ENCODE measurements at places on chromosomes 11 and 22.

DNA sequence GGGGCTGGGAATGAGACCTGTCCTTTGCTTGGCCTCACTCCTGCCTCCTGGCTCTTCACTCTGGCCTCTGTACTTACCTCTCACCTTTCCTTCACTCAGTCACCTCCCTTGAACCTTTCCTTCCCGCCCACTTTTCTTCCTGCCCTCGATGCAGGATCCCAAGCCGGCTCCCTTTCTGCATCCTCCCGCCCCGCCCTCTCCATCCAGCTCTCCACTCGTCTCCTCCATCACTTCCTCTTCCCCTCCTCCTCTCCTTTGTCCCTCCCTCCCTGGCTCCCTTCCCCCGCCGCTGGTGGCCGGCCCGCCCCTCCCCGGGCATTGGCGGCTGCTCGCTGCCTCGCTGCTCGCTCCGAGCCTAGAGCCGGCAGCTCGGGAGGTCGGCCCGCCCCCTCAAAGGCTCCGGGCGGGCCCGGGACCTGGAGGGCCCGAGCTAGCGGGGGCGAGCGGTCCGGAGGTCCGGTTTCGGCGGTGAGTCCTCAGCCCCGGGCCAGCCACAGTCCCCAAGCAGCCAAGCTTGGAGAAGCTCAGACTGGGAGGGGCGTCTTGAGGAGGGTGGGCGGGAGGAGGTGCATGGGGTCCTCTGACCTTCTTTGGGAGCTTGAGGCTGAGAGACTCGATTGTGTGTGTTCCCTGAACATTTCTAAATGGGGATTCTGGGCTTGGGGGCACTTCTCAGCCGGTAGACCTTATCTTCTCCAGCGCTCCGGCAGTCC lies 13.8 kb downstream of the PHLDB1 start:
- no peak for DNase-seq

GRCh38 chr22:44369293-44369661 lies 56.5 kb upstream of the SHISAL1 start:
- DNase-seq: no peak

DNA sequence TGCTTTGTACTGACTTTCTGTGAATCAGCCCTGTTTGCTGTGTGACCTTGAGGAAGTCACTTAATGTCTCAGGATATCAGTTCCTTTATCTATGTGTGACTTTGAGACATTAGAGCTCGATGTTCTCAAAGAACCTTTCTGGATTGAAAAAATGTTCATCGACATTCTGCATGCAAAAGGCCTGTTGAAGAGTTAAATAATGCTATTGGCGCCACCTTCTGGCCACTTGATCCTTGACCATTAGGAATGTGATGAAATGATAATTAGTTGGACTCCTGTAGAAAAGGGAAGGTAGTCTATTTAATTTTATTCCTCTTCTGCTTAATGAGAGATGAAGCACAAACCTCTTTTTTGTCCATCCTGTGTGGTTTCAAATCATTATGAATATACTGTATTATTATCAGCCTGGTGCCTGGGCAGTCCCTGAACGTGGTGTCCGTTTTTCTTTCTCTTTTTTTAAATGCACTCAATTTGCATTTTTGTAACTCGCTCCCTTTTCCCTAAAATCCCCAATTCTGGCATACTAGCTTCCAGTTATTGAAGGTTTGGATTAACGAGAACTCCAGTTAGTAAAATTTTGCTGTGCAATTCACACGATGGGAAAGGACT lies 20.7 kb downstream of the ELF5 start:
- no peak for DNase-seq

DNA sequence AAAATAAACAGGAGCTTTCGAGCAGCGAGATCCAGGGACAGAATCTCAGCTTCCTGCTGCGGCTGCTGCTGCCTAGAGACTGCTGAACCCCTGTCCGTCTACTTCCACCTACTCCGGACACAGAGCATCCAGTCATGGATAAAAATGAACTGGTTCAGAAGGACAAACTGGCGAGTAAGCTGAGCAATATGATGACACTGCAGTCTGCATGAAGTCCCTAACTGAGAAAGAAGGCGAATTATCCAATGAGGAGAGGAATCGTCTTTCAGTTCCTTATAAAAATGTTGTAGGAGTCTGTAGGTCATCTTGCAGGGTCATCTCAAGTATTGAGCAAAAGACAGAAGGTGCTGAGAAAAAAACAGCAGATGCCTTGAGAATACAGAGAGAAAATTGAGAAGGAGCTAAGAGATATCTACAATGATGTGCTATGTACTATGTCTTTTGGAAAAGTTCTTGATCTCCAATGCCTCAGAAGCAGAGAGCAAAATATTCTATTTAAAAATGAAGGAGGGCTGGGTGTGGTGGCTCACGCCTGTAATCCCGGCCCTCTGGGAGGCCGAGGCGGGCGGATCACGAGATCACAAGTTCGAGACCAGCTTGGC lies 11.1 kb upstream of the MS4A2 start:
- DNase-seq: no peak

DNA sequence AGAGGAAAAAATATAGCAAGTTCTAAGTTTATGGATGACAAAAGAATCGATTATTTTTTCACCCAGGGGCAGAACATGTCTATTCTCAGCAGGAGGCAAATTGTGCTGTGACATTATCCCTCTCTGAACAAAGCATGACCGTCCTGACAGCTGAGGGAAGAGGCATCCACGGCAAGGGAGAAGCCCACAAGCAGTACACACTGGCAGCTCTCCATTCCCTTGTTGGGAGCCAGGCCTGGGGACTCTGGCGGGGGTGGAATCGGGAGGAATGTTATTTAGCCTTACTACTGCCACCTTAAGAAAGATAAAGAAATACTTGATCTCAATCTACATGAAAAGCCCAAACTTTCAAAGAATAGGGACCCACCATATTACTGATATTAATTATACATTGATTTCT lies 3.4 kb downstream of the KIRREL3 start:
- no peak for DNase-seq

DNA sequence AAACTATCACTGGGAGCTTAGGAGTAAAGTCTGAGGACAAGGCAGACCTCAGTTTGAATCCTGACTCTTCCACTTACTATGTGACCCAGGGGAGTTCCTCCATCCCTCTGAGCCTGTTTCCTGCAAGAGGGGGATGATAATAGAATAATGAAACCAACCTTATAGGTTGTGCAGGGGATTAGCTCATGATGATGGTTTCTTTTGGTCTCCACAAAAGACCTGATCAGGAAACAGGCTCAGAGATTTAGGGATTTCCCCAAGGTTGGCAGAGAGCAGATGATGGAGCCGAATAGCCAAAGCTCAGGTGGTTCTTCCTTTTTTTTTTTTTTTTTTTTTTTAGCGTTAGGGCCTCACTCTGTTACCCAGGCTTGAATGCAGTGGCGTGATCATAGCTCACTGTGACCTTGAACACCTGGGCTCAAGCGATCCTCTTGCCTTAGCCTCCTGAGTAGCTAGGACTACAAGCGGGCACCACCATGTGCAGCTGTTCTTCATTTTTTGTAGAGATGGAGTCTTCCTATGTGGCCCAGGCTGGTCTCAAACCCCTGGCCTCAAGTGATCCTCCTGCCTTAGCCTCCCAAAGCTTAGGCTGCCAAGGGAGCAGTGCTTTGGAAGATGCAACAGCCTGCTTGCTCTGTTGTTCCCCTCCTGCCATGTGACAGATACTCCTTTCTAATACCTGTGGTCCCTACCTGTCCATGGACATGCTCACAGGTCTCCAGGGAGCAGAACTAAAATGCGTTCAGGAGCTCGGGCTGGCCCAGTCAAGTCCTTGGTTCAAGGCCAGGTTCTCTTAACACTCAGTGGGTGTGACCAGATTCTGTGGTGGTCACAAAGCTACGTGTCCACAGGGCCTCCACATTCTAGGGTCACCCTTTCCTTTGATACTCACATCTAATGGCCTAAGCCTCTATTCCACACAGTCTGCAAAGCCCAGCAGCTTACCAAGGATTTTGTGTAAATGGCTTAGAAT lies 22.3 kb downstream of the PATZ1 start:
- DNase-seq: no peak

DNA sequence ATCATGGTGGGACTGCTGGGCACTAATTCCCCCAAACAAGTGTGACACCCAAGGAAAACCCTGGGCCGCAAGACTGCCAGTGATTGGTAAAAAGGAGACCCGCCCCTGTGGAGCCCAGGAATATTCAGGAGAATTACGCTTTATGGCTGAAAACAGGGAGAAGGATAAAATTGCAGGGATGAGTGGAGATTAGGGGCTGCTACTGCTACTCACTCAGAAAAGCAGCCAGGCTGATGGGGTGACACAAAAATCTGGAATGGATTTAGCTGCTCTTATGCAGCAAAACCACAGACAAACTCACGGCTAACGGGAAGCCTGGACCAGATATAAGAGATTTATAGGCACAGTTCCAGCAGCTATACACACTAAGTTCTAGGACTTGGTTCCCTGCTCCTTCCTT lies 4.4 kb upstream of the FBXO3 start:
- DNase-seq: no peak

DNA sequence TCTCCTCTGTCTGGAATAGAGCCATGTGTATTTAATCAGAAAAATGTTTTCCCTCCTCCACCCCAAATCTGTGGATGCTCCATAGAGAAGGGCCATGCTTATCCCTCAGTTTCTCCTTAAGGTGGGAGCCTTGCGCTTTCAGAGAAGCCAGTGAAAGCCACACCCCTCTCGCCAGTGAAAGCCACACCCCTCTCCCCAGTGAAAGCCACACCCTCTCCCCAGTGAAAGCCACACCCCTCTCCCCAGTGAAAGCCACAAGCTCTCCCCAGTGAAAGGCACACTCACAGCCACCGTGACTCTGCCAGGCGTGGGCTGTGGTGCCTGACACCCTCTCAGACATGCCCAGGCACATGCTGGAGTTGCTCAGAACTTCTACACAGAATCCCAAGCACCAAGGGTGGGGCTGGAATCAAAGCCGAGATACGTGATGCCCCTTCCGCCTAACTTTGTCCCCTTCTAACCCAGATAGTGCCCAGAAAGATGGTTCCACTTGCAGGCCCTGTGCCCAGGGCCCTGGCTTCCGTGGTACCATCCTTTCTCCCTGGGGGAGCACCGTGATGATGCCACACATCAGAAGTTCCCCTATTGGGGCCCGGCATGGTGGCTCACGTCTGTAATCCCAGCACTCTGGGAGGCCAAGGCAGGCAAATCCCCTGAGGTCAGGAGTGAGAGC lies 16.5 kb upstream of the PRR5 start:
- no peak for DNase-seq

DNA sequence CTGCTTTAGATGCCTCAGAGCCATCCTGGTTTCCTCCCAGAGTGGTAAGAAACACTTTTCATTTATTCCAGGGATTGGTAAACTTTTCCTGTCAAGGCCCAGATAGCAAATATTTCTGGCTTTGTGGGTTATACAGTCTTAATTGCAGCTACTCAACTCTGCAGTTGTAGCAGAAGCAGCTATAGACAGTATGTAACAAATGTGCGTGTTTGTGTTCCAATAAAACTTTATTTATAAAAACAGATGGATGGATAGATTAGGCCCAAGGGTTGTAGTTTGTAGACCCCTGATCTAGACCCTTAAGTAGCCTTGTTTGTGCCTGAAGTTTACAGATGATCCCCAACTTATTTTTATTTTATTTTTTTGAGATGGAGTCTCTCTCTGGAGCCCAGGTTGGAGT lies 17.9 kb downstream of the NNMT start:
- DNase-seq: no peak

GRCh38 chr11:35347173-35347878 lies 72.0 kb downstream of the SLC1A2 start:
- DNase-seq: no peak

DNA sequence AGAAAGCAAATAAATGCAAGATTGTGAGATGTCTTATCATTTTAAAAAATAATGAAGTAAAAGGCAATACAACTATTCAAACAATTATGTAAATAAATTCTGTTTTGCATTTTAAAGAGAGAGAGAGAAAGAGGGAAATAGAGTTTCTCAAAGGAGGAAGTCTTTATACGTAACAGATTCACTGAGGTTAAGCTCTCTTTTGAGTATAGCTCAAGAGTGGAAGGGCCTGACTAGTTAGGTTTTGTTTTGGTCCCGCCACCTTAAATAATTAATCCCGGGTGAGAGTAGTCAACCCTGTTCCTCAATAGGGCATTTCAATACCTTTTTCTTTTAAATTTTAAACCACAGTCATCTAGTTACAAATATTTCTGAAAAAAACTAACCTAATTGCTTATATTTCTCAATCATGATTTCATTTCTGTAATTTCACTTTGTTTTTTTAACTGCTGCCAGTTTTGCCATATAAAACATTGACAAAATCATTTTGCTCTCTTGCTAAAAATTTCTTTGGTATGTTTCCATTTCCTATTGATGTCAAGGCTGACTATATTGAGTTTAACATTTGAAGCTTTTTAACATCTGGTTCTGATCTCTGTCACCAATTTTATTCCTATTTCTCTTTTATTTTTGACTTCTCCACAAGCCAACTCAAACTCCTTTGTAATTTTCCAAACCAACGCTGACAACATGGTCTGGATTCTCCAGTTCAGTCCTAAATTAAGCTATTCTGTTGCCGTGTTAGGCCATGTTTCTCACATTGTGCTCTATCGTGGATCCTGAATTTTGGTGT lies 10.3 kb downstream of the OR10D3 start:
- DNase-seq: no peak

- DNase-seq: no peak
Measured at GRCh38 chr11:81966340-81966739, 767.3 kb downstream of the FAM181B start.

DNA sequence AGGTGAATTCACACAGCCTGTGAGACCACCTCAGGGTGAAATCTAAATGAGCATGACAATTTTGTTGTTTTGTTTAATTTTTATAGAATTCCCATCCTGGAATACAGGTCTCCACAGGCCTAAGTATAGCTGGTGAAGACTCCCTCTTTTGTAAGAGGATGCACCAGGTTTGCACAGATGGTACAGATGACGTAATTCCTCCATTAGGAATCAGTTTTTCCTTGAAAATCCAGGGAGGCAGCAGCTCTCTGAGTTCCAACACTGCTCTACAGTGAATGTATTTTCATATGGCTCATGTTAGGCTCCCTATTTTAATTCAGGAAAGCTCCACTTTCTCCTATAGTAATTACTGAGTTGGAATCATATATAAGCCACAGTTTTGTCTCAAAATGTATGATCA lies 47.2 kb downstream of the USP28 start:
- DNase-seq: no peak

DNA sequence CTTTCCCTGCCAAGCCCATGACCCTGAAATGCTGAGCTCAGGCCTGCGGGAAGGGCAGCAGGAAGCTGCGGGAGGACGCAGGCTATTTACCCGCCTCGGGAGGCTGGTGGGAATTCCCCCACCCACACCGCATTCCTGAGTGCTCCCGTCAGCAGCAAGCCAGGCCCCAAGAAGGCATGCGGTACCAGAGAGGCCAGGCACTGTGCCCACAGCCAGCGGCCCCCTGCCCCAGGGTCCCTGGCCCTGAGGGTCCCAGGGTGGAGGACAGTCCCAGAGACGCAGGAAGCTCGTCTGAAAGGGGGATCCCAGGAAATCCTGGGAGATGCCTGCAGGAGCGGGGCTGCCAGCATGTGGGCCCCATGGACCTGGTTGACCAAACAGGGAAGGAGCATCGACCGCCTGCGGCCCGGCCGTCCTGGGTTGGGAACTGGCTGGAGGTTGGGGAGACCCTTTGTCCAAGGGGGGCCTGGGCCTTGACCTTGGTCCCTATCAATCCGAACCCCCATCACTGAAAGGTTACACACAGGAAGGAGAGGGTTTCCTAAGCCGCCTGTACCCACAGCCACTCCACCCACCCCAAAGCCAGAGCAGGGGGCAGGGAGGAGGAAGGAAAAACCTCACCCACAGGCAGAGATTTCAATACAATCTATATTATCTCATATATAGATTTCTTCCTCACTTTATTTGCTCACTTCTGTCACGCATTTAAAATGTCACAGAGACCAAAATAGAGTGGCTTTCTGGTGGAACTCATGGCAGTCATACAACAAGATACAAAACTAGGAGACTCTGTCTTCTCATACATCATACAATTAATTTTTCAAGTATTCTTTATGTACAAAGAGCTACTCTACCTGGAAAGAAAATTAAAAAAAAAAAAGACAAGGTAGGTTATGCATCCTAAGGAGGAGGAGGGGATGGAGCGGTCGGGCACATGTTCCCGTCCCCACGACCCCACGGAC lies 17.1 kb downstream of the MAFF start:
- no peak for DNase-seq
